ENCODE measurements at places on chromosomes 4 and X. TPM values are rescaled to one million over a fixed set of nuclear protein-coding genes. Genes with fewer than 3 reads are reported as not detected.

The LRP2BP gene
- 0.12 TPM for polyA plus RNA-seq

The SPIN2A gene
- polyA plus RNA-seq = 3.2 TPM

The SMIM20 gene
- 21.9 TPM for polyA plus RNA-seq

The FABP2 gene
- polyA plus RNA-seq = not detected

The AFF1 gene
- polyA plus RNA-seq = 14.8 TPM

The RNF113A gene
- polyA plus RNA-seq = 10.3 TPM

The OPHN1 gene
- 1.2 TPM for polyA plus RNA-seq

The MTMR8 gene
- polyA plus RNA-seq = 0.77 TPM

The ZBTB33 gene
- 2.4 TPM for polyA plus RNA-seq

The TMSB15A gene
- polyA plus RNA-seq = 80.4 TPM

The BGN gene
- polyA plus RNA-seq = 2.7 TPM

The TCEAL8 gene
- polyA plus RNA-seq = 47.2 TPM

The PCDH10 gene
- polyA plus RNA-seq = 3.0 TPM

The SORBS2 gene
- 87.1 TPM for polyA plus RNA-seq

The PCSK1N gene
- polyA plus RNA-seq = 3.6 TPM

The LRIT3 gene
- 0.11 TPM for polyA plus RNA-seq

The FGF5 gene
- polyA plus RNA-seq = not detected

The KDR gene
- polyA plus RNA-seq = 29.1 TPM

The UNC5C gene
- polyA plus RNA-seq = 0.36 TPM

The FAAH2 gene
- polyA plus RNA-seq = 3.6 TPM

The KLHL4 gene
- 8.8 TPM for polyA plus RNA-seq

The SYTL4 gene
- polyA plus RNA-seq = 0.11 TPM

The SCRG1 gene
- polyA plus RNA-seq = not detected

The UGT2B17 gene
- not detected for polyA plus RNA-seq

The UGT2B7 gene
- not detected for polyA plus RNA-seq

The PARM1 gene
- 2.0 TPM for polyA plus RNA-seq

The OPRPN gene
- polyA plus RNA-seq = not detected

The NHS gene
- polyA plus RNA-seq = 2.5 TPM

The UTP3 gene
- polyA plus RNA-seq = 11.8 TPM

The SYN1 gene
- 3.2 TPM for polyA plus RNA-seq

The SLITRK4 gene
- 1.7 TPM for polyA plus RNA-seq

The SUV39H1 gene
- polyA plus RNA-seq = 27.8 TPM

The TLR1 gene
- not detected for polyA plus RNA-seq

The TGIF2LX gene
- polyA plus RNA-seq = not detected

The PDLIM3 gene
- polyA plus RNA-seq = 8.1 TPM

The PPA2 gene
- polyA plus RNA-seq = 18.4 TPM

The CCNB3 gene
- 0.31 TPM for polyA plus RNA-seq

The GSX2 gene
- not detected for polyA plus RNA-seq

The AMTN gene
- polyA plus RNA-seq = not detected

Measured in H1 (cell line).